CD4-positive, alpha-beta T cell treated with Interleukin-15 for 4 hours (primary cell): ENCODE measurements at places on chromosomes 13 and 19.

GRCh38 chr19:5321851-5322681 is 18.5 kb downstream of the PTPRS start:
- DNase-seq = no peak

- DNase-seq = no peak
These were observed 98.7 kb downstream of the COL4A2 start for GRCh38 chr13:110405597-110406450.

GRCh38 chr19:51422053-51422448 is 4.6 kb upstream of the SIGLEC10 start:
- DNase-seq = peak; percentile 84

DNA sequence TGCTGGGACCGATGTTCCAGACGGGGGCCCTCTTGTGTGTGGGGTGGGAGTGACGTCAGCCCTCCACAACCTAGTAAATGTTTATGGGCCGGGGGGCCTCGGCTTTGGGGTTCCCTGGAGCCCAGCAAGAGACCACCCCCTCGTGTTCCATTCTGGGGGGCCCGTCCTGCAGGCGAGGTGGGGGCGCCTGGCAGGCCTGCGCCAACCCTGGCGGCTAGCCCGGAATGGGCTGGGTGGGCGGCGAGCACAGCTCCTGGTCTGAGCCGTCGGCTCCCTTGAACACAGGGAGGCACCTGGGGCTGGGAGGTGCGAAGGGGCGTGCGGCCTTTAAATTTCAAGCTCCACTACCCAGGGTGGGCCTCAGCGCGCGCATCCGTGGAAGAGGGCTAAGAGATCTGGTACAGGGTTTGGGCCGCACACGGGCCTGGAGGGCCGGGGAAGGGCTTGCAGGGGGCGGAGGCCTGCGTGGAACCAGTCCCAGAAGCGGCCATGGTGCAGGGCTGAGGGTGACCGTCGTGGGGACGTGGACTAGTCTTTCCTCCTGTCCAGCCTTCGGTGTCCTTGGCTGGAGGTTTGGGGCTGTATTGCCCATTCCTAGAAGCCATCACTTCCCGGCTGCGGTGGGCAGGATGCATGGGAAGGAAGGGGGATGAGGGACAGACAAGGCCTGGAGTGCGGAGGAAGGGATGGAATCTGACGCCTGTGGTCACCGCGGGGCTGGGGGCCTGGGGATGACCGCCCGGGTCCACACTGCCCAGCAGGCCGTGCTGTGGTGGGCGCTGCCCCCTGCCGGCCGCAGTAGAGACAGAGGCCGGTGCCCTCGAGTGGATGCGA is 11.4 kb downstream of the NDUFA11 start:
- DNase-seq = no peak

GRCh38 chr19:21750586-21751128 is 16.7 kb downstream of the ZNF100 start:
- DNase-seq = no peak

DNA sequence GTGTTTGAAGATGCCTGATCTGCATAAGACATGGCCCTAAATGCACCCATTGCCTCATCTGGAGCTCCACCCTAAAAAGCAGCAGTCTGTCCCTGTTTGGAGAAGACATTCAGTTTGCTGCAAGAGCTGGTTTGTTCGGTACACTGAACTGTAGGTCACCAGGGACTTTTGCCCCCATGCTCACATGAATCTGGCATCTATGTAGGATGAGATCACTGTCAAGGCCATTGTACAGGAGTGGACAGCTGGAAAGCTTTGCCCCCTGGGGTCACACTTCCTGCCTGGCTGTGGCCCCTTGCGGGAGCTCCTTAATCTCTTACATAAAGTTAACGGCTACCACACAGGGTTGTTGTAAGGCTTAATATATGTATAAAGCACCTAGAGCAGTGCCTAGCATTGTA is 73.0 kb downstream of the IPO5 start:
- no peak for DNase-seq

- DNase-seq = no peak
These were observed 237.6 kb upstream of the IRS2 start for GRCh38 chr13:110023729-110024644.

DNA sequence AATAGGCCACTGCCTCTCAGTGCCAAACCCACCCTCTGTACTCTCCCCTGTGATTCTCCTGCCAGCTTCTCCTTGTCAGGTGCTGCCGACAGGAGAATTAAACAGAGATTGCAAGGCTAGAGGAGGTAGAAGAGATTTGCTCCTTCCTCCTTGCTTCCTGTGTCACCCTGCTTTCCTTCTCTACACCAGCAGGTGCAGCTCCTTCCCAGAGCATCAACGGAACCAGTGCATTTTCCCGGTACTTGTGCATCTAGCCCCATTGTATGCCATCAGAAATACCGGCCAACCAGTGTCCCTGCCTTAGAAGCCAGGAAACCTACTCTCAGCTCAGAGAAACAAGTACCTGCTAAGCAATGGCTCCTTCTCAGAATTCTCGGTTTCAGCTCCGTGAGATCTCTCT is 253.2 kb downstream of the SUCLA2 start:
- DNase-seq = no peak

- peak; percentile 91 for DNase-seq
These were observed 3.6 kb downstream of the LGALS7 start for GRCh38 chr19:38769635-38770211.

DNA sequence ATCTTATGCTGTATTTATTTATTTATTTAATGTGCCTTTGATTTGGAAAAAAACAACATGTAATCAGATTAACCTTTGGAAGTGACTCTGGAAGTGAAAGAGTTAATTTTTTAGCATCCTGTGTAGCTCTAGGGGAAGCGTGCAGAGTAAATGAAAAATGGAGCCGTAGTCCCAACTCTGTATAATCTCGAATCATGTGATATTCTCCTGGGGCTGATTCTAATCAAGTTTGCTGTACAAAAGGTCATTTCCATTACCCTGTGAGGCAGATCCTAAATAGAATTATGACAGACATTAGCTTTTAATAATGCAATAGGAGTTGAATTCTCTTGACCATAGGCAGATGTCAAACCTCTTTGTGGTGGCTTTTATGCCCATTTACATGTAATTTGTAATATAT is 238.6 kb upstream of the CSNK1A1L start:
- DNase-seq = no peak

- no peak for DNase-seq
These were observed 2.8 kb upstream of the FOSB start for GRCh38 chr19:45464852-45465441.

DNA sequence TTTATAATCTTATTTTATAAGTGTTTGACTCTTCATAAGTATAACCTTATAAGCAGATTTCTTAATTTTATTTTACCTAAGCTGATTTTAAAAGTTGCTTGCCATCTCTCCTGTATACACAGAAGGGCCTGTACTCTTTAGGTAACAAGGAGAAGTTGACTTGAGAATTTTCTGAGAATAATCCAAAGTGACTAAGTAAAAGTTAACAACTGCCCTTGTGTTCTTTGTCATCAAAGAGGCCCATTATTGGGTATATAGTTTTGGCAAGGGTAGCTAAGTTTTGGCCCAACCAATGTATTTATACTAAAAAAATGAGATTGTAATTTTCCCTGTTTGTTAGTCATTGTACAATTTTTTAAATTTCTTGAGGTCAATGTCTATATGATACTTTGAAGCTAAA is 3.2 kb downstream of the LCP1 start:
- DNase-seq = peak; percentile 43

GRCh38 chr19:28322491-28322890 is 890.5 kb downstream of the UQCRFS1 start:
- no peak for DNase-seq

DNA sequence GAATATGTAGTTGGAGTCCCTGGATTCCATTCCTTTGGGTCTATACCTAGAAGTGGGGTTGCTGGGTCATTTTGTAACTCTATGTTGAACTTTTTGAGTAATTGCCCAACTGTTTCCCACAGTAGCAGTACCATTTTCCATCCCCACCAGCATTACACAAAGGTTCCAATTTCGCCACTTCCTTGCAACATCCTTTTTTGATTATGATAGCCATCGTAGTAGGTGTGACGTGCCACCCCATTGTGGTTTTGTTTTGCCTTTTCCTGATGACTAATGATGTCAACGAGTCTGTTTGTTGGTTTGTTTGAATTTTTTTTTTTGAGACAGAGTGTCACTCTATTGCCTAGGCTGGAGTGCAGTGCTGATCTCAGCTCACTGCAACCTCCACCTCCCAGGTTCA is 3.3 kb upstream of the PEX11G start:
- peak; percentile 20 for DNase-seq

- DNase-seq = peak; percentile 37
These were observed 1.1 kb downstream of the FOXO1 start for GRCh38 chr13:40665126-40666044.

DNA sequence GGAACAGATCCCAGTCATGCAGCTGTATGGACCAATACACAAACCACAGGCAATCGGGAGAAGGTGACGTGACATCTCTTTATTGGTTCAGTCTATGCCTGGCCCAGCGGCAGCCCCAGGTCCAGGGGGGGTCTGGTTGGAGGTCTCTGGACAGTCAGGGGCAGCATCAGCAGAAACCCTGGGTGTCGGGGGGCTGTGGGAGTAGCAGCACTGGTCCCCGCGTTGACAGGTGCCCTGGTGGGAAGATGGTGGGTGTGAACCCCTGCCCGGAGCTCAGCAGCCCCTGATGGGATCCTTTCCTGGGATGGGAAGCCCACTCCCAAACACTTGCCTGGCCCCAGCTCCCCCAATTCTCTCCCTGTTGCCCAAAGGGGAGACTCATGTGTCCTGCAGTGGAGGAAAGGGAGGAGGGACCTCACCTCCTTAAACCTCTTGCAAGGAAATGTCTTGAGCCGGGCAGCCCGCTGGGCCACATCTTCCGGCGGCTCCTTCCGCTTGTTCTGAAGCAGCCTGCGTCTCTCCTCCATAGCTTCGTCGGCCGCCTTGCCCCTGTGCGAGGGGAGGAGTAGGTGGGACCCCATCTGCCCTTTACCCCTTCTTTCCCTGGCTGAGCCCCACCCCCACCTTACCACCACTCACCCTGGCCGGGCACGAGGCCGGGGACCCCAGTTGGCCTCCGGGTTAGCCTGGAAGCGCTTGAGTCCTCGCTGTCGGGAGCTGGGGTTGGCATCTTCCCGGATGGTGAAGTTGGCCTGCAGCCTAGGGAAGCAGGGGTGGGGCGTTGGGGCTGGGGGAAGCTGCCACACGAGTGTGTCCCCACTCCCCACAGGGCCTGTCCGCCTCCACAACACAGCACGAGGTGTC is 2.4 kb upstream of the LYL1 start:
- no peak for DNase-seq

GRCh38 chr19:35869327-35870123 is 1.2 kb downstream of the APLP1 start:
- DNase-seq = peak; percentile 75

- no peak for DNase-seq
These were observed 11.9 kb downstream of the MRPS12 start for GRCh38 chr19:38942471-38943181.

DNA sequence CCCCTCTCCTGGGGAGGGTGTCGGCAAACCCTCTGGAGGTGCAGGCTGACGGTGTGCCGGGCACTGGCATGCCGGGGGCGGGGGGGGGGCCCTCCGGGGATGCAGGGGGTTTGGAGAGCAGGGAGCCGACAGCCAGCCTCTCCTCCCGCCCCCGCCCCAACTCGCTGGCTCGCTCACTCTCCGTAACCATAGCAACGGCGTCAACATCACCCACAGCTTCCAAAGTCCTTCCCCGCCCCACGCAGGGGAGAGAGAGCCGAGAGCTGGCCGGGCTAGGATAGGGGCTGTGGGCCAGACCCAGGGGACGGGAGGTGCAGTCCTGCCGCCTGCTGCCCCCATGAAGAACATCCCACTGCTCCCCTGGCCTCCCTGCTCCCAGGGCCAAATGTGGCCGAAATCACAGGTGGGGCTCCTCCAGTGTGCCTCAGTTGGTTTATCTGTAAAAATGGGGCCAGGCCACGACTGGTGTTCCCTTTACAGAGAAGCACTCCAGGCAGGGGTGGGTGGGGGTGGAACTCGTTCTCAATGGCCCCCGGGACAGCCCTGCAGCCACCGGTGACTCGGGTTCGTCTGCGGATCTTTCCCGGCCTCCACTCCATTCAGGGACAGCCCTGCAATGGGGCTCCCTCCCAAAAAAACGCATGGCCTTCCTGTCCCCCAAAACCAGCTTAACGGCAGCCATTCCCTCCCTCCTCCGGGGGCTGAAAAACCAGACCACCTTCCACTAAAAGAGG is 3.2 kb downstream of the KLF16 start:
- DNase-seq = peak; percentile 76
